ENCODE measurements at places on chromosomes 12 and 14. TPM values are rescaled to one million over a fixed set of nuclear protein-coding genes. Genes with fewer than 3 reads are reported as not detected.
A peak's percentile ranks its signal among the peaks of the same experiment; 100 is the strongest.

Gene WNT1
- total RNA-seq = not detected

Gene SLCO1A2
- 0.32 TPM for total RNA-seq

Gene FSCB
- total RNA-seq = under 0.01 TPM

Gene OVCH1
- total RNA-seq = under 0.01 TPM

DNA sequence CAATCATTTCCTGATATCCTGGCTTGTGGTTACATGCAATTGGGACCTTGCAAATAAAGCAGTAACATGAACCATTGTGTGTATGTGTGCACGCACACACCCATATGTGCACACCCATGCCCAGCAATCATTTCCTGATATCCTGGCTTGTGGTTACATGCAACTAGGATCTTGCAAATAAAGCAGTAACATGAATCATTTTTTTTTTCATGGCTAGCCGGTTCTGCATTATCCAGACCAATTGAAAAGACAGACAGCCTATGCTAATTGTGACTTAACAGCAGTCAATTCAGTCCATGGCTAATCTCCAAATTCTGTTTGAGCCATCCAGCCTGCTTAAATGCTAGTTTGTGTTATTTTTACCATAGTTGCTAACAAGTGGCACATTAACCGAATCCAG is 134.3 kb downstream of the TTC7B start:
- no peak for DNase-seq

DNA sequence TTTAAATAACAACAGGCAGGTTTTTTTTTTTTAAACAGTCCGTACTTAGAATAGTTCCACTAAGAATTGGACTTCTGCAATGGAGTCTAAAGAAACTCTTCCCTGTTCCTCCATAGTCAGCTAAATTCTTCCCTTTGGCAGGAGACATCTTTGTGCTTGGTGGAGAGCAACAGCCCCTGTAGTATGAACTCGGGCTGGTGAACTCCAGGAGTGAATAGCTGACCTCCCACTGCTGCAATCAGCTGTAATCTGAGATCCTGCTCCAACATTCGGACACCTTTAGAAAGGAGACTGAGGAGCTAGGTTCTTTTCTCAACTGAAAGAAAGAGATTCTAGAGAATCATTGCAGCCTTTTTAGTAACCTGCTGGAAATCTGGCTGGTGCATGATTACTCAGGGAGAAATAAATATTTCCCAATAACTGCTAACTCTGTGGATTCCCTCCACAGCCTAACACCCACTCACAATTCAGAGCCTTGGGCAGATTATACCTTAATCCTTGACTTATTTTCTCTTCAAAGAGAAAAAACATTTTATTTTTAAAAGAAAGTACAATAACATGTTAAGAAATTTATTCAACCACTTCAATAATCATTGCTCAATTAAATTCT is 25.6 kb upstream of the DBX2 start:
- no peak for DNase-seq

DNA sequence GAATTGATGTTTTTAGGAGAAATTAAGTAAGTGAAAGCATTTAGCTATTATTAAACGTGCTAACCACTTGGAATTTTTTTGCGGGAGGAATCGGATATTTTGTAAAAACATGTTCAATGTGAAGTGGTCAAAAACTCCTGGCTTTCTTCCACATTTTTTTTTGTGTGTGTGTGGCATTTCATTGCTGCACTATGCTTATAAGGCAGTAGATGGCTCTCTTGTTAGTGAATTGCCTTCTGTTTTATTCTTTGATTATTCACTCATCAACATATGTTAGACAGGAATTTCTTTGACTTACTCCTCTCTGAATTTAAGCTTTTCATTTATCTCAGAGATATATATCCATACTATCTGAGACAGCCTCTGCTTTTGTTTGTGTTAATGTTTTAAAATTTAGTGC is 71.3 kb downstream of the DERA start:
- DNase-seq = peak; percentile 41

GRCh38 chr14:65566820-65567522 is 154.4 kb downstream of the FUT8 start:
- no peak for DNase-seq

GRCh38 chr12:71477609-71478008 is 38.0 kb downstream of the LGR5 start:
- no peak for DNase-seq

GRCh38 chr12:76311796-76312195 is 36.4 kb downstream of the BBS10 start:
- peak; percentile 38 for DNase-seq

DNA sequence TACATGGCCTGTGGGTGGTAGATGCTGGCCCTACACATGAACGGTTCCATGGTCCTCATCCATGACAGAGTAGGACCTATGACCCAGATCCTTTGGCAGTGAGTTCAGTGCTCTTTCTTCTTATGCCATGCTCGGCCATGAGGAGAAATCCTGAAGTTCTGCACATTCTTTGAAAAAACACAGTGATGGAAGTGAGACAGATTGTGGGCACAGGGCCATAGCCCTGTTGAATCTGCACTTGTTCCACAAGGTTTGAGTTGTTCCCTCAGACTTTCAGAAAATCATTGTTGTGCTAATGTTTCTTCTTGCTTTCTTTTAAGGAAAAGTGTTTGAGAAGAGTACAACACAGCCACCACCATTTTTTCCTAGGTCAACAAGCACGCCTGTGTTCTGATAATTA is 180.0 kb downstream of the C12orf75 start:
- no peak for DNase-seq

Measured in fibroblast of villous mesenchyme (primary cell).